Pancreas (tissue), 10 donors: ENCODE measurements at places on chromosomes 13 and 19.

GRCh38 chr13:99722931-99723330 is 221.7 kb downstream of the TM9SF2 start:
- no peak overlapping the region for H3K4me3 ChIP-seq
- H3K27me3 ChIP-seq: no peaks in the 10 kb centered on the region
- peaks cover 10% of the 10 kb centered on the region for H3K4me1 ChIP-seq
- no peak overlapping the region for H3K27ac ChIP-seq

DNA sequence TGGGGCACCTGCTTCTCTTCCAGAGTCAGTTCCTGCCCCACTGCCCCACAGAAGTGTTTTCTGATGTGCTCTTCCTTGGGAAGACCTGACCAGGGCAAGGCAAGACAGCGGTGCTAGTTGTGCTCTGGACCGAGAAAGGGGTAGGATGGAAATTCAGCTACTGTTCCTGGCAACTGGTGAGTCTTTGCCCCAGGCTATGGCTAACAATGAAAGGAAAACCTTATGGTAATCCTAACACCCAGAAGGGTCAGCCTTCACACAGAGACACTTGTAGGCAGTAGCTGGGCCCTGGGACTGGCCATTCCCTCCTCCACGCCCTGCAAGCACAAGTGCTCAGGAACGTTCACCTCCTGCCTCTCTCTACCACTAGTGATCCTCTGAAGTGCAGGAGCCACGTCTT is 9.6 kb upstream of the CYSLTR2 start:
- H3K27ac ChIP-seq: no peak overlapping the region
- no peaks in the 10 kb centered on the region for H3K36me3 ChIP-seq
- no peaks in the 10 kb centered on the region for H3K4me1 ChIP-seq

DNA sequence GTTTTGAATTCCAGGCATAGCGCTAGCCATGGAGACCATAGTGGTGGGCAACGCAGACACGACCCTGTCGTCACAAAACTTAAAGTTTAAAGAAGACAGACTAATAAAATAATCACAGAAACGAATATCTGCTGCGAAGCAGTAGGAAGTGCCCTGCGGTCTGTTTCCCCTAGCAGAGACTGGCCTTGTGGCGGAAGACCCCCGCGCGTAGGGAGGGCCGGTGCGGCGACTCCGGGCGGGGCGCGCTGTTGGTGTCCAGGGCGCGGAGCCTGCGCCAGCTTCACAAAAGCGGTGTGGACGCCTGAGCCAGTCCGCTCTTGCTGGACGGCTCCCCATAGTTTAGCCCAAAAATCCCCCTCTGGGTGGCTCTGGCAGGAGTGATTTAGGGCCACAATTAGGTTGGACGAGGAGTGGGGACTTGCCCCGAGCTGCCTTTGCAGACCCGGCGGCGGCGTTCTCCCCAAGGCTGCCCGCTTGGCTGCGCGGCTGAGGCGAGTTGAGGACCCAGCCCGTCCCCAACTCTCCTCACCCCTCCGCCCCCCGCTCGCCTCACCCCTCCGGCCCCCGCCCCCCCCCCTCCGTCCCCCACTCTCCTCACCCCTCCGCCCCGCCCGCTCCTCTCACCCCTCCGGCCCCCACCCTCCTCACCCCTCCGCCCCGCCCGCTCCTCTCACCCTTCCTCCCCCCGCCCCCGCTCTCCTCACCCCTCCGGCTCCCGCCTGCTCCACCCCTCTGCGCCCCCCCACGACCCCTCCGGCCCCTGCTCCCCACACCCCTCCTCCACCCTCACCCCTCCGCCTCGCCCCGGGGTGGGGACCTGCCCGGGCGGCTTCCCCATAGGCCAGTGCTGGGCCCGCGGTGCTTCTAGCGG is 14.2 kb upstream of the LATS2 start:
- no peaks in the 10 kb centered on the region for H3K4me1 ChIP-seq
- H3K27me3 ChIP-seq: no peaks in the 10 kb centered on the region
- no peaks in the 10 kb centered on the region for H3K36me3 ChIP-seq
- no peak for DNase-seq
- no peak overlapping the region for H3K27ac ChIP-seq

DNA sequence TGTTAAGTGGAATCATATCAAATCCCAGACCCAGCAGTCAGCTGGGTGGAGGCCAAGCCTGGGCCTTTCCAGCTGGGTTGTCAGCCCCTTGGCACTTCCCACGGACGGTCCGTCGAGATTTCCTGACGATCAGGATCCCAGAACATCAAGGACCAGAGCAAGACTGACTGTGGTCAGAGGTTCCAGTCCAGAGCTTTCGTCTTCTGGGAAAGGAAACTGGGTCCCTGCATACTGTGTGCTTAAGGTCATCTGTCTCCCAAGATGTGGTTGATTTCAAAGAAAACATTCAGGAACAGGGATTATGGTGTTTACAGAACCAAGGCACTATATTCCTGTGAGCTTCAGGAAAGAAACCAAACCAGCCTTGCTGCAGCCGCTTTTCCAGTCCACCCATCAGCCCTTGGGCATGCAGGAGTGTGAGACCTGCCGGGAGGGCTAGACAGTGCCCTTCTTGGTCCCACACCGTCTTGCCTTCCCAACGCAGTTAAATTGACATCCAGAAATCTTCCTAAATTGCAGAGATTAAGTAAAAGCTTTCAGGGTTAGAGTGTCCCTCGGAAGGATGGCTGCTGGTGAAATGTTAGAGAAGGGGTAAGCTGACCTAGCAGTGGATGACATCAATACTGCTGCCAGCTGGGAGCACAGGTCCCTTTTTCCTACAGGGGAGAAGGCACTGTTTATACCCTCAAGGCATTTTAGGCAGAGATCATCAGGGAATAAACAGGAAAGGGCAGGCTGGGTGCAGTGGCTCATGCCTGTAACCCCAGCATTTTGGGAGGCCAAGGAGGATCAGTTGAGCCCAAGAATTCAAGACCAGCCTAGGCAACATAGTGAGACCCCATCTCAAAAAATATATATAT is 5.0 kb upstream of the C19orf33 start:
- no peak for DNase-seq
- no peak overlapping the region for H3K27ac ChIP-seq
- H3K4me1 ChIP-seq: no peaks in the 10 kb centered on the region
- H3K4me3 ChIP-seq: no peak overlapping the region
- no peaks in the 10 kb centered on the region for H3K27me3 ChIP-seq

DNA sequence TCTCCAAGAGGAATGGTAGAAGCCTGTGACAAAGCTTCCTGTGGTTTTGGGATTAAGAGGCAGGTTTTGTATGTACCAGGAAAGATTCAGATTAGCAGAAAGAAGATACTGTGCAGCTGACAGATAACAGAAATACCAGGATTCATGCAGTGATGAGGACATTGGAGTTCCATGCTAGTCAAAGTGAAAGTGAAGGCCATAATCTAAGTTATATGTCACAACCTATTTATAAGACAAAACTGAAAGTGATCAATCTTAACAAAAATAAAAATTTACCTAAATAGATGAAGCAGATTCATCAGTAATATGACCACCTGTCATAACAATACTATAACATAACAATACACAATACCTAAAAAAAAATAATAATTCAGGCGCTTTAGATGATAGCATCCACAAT is 1305.2 kb upstream of the PCDH9 start:
- no peaks in the 10 kb centered on the region for H3K27me3 ChIP-seq

DNA sequence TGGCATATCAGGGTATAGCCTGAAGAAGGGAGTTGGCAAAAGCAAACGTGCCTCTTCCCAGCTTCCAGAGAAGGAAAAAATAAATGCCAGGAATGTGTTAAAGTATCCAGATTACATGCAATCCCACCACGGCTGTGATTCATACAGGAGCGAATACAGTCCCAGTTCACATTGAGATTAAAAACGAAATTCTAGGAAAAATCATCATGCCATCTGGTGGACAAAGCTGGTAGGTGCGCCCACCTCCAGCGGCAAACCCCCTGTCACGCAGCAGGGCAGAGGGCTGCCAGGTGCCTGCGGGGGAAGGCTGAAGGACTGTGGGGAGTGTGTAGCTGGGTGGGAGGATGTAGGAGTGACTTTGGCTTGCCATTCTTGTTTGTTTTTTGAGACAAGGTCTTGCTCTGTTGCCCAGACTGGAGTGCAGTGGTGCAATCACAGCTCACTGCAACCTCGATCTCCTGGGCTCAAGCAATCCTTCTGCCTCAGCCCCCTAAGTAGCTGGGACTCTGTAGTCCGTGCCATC is 6.4 kb upstream of the DMWD start:
- H3K27ac ChIP-seq: no peak overlapping the region
- H3K4me3 ChIP-seq: no peak overlapping the region
- no peak for DNase-seq
- no peaks in the 10 kb centered on the region for H3K27me3 ChIP-seq
- H3K36me3 ChIP-seq: no peaks in the 10 kb centered on the region

DNA sequence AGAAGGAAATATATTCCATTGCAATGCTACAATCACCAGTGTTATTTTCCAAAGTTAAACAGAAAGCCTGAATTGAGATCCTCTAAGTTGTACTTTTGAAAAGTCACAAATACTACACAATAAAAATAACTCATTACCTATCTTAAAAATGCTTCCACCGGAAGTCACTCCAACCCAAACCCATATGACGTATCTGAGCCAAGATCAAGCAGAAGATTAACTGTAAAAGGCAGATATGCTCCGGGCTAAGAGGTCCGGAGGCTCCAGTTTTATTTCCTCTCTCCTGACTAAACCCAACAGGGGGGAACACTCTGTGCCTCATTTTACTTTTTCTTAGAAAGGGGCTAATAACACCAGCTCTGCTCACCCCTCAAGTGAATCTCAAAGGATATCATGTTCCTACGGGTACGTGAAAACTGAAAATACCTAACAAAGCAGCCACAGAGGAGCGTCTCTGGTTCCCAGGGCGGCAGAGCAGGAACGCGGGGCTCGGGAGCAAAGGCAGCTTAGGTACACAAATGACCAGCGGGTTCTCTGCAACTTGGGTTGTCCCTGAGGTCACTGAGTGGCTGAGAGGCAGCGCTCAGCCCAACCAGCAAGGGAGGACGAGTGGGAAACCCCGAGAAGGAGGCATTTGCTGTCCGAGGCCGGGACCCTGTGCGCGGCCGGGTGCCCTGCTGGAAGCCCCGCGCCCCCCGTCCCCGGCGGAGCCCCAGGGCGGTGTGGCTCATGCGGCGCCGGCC is 750 bp downstream of the RAB20 start:
- peak; percentile 70 for DNase-seq
- no peaks in the 10 kb centered on the region for H3K27me3 ChIP-seq
- peaks cover 21% of the 10 kb centered on the region for H3K4me1 ChIP-seq
- H3K27ac ChIP-seq: peak overlapping the region; percentile 95

GRCh38 chr13:31521435-31521834 is 217.9 kb upstream of the RXFP2 start:
- DNase-seq: no peak
- no peaks in the 10 kb centered on the region for H3K36me3 ChIP-seq
- no peak overlapping the region for H3K4me3 ChIP-seq
- no peak overlapping the region for H3K27ac ChIP-seq

GRCh38 chr13:105918842-105919741 is 616.4 kb downstream of the EFNB2 start:
- no peaks in the 10 kb centered on the region for H3K27me3 ChIP-seq
- no peak overlapping the region for H3K27ac ChIP-seq

GRCh38 chr13:59354665-59355369 is 808.9 kb downstream of the DIAPH3 start:
- no peaks in the 10 kb centered on the region for H3K27me3 ChIP-seq
- H3K27ac ChIP-seq: peak overlapping the region; percentile 81
- peaks cover 16% of the 10 kb centered on the region for H3K4me1 ChIP-seq
- no peaks in the 10 kb centered on the region for H3K36me3 ChIP-seq
- no peak overlapping the region for H3K4me3 ChIP-seq

DNA sequence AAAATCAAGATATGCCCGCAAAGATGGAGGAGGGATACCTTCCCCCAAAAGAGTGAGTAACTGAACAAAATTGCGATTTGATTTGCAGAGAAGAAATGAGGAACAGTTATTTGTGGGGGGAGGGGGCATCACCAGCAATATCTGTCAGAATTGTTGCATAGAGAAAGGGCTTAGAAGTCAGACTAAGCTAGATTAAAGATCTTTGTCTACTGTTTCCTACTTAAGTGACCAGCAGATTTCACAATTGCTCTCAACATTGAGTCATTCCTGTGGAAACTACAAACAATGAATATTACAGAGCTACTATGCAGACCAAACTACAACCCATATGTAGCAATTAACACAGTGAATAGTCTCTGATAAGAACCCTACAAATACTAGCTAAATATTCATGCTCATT is 27.4 kb downstream of the FPR3 start:
- H3K4me1 ChIP-seq: no peaks in the 10 kb centered on the region
- H3K27ac ChIP-seq: no peak overlapping the region

GRCh38 chr13:19590423-19590822 is 29.1 kb upstream of the TPTE2 start:
- H3K4me1 ChIP-seq: no peaks in the 10 kb centered on the region
- H3K27me3 ChIP-seq: no peaks in the 10 kb centered on the region
- no peaks in the 10 kb centered on the region for H3K36me3 ChIP-seq
- no peak overlapping the region for H3K4me3 ChIP-seq
- H3K27ac ChIP-seq: no peak overlapping the region
- DNase-seq: no peak

DNA sequence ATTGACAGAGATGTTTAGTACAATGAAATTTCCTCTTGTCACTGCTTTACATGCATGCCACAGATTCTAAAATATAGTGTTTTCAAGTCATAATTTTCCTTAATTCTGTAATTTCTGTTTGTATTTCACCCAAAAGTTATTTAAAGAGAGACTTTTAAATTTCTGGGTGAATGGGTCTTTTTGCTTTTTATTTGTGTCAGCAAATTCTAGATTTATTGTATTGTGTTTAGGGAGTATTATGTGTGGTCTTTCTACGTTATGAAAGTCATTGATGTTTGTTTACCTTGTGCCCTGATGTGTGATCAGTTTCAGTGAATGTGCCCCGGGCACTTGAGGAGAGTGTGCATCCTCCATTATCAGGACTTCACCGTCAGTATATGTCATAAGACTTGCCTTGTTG is 92.7 kb downstream of the SGCG start:
- H3K4me3 ChIP-seq: no peak overlapping the region
- no peak overlapping the region for H3K27ac ChIP-seq
- H3K27me3 ChIP-seq: no peaks in the 10 kb centered on the region
- H3K4me1 ChIP-seq: no peaks in the 10 kb centered on the region
- no peak for DNase-seq

DNA sequence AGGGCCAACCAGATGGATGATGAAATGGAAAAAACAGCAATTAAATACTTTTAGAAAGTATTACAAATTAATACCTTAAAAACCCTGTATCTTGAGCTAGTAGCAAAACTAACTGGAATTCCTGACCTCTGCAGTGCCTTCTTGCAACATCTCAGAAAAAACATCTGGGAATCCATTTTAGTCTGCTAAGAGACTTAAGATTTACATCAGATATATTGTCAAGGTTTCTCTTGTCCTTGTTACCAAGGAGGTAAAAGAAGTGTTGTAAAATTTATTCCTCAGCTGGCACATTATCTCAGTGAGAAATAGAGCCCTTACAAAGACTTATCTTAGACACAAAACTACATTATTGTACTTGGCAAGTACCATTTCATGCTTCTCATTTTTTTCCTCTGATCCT is 18.5 kb downstream of the KCNRG start:
- DNase-seq: no peak
- H3K4me1 ChIP-seq: no peaks in the 10 kb centered on the region
- H3K4me3 ChIP-seq: no peak overlapping the region
- H3K27me3 ChIP-seq: no peaks in the 10 kb centered on the region
- H3K36me3 ChIP-seq: no peaks in the 10 kb centered on the region
